ENCODE measurements at places on chromosomes 5 and 9.

DNA sequence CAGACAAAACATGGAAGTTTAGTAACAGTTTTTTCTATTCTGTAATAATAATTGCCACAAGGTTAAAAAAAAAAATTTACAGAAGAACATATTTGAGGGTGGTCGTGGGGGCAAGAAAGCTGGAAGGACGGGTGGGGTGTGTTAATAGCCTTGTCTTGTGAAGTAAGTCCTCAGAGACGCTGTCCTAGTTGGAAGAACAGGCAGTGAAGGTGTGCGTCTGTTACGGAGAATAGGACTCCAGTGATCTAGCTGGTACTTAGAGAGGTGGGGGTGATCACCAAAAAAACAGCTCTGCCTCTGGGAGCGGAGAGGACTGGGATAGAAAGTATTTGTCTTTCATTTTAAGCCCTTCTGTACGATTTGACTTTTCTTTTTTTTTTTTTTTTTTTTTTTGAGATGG lies 17.7 kb downstream of the ABL1 start:
- peaks cover 31% of the 10 kb centered on the region for H3K4me1 ChIP-seq
- no peaks in the 10 kb centered on the region for H3K27me3 ChIP-seq
- peaks cover 2% of the 10 kb centered on the region for H3K36me3 ChIP-seq
- H3K27ac ChIP-seq, result no peak overlapping the region

DNA sequence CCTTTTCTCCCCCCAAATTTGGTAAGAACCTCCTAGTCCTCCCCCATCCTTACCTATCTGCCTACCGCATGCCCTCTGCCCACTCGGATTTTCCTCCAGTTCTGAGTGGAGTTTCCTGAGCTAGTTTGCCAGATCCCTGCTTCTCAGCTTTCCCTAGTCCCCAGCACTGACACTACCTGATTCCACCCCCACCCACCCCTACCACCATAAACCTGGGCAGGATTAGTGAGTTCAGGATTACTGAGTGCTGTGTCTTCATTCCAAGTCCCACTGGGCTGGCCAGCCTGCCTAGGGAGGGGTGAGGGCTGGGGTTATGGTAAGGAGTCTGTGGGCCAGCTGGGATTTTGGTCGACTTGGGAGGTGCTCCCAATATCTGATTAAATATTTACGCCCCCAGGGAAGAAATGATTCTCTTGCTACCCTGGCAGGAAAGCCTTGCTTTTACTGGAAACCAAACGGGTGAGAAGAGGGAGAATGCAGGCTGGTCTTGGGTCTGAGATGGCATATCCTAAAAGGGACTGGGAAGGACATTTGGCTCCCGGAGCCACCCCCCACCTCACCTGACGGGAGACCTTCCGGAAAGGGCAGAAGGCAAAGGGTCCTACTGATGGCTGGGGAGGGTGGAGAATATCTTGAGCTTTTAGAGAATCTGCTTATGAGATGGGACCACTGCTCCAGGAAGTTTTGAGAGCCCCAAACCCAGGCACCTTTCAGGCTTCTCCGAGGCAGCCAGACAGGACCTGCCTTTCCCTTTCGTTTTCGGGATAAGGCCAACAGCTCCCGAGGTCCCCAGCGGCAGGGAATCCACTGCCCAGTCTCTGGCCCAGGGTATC lies 3.7 kb downstream of the PITX1 start:
- H3K27ac ChIP-seq, result peak overlapping the region; percentile 92
- H3K4me3 ChIP-seq, result peak overlapping the region; percentile 96
- peaks cover 24% of the 10 kb centered on the region for H3K4me1 ChIP-seq
- no peaks in the 10 kb centered on the region for H3K27me3 ChIP-seq
- peaks cover 4% of the 10 kb centered on the region for H3K36me3 ChIP-seq
- no peak for DNase-seq

DNA sequence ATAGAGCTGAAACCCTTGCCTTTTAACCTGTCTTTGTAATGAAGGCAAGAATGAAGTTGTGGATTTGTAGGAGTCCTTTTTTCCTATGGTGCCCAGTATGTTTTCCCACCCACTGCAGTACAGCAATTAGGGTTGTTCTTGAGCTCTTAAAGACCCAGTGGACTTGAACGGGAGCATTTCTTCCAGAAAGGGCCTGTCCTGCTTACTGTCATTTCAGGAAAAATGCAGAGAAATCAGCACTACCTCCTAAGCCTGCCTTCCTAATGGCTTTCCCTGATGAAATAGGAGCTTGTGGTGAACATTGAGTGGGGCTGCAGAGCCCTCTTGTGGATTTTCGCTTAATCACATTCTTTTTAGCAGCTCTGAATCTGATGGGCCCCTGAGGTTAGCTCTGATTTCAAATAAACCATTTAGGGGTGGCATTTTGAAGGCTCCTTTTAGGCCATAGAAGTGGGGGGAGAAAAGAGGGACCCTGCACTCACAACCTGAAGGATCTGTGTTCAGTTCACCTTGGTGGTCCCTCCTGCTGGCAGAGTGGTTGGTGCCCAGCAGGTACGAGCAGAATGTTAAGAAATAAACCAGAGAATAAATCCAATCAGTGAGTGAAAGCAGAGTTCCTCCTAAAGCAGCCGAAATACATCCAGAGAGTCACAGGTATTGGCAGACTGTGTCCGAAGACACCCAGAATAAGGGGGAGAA lies 188.0 kb upstream of the KLF9 start:
- no peaks in the 10 kb centered on the region for H3K27me3 ChIP-seq
- no peaks in the 10 kb centered on the region for H3K4me1 ChIP-seq
- H3K36me3 ChIP-seq, result no peaks in the 10 kb centered on the region
- peak; percentile 39 for DNase-seq

DNA sequence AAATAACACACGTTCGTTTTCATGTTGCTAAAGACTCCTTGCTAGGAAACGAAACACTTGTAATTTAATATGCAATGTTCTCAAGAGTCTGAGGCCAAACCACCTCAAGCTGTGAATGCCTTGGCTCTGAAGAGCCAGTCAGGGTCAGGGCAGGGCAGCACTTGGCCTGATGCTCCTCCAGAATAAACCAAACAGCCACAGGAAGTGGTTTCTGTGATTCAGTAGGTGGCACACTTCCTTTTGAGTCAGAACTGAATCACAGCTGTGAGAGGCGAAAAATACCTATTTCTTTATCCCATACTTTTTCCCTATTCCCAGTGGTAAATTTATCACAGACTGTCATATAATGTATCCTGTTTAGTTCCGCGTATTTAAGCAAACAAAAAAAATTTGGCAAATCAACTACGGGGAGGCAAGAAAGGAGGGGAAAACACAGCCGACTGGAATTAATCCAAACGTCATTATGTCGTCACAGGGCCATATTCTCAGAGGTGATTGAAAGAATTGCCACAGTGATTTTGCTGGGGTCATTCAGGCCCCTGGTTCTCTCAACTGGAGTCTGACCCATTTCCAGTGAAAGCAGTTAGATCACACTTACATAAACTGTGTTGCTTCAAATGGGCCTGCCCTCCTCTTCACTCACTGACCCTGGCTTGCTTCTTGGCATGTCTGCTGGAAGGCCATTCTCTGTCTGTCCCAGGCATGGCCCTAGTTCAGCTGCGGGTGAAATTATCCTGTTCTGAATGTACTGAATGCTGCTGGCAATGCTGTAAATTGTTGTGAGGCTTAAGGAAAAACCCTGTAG lies 71.2 kb downstream of the ARRDC3 start:
- peak overlapping the region; percentile 91 for H3K27ac ChIP-seq
- peaks cover 42% of the 10 kb centered on the region for H3K4me1 ChIP-seq
- H3K27me3 ChIP-seq, result no peaks in the 10 kb centered on the region
- H3K4me3 ChIP-seq, result no peak overlapping the region
- H3K36me3 ChIP-seq, result no peaks in the 10 kb centered on the region

GRCh38 chr5:56569076-56569475 lies 246.3 kb upstream of the MAP3K1 start:
- H3K36me3 ChIP-seq, result no peaks in the 10 kb centered on the region
- H3K27ac ChIP-seq, result no peak overlapping the region
- no peak overlapping the region for H3K4me3 ChIP-seq

GRCh38 chr5:176597417-176598389 lies 12.3 kb downstream of the GPRIN1 start:
- H3K36me3 ChIP-seq, result no peaks in the 10 kb centered on the region
- H3K27me3 ChIP-seq, result no peaks in the 10 kb centered on the region
- H3K4me3 ChIP-seq, result no peak overlapping the region
- no peak overlapping the region for H3K27ac ChIP-seq
- DNase-seq, result no peak

DNA sequence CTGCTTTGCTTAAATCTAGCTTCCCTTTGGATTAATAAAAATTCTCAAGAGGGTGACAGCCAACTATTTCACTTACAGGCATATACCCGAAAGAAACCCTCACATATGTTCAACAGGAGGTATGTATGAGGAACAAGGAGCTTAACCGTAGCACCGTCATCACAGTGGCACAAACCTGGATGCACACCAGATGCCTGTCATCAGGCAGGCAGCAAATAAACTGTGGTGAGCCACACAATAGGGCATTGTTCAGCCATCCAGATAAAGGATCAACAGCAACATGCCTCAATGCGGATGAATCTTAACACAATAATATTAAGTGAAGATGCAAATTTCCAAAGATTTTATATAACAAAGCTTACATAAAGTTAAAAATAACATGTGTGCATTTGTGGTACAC lies 5.5 kb upstream of the TNFSF15 start:
- no peak overlapping the region for H3K27ac ChIP-seq
- H3K4me3 ChIP-seq, result no peak overlapping the region
- no peaks in the 10 kb centered on the region for H3K4me1 ChIP-seq
- H3K27me3 ChIP-seq, result no peaks in the 10 kb centered on the region
- no peak for DNase-seq

- H3K27me3 ChIP-seq, result no peaks in the 10 kb centered on the region
- DNase-seq, result no peak
- H3K27ac ChIP-seq, result no peak overlapping the region
- no peaks in the 10 kb centered on the region for H3K36me3 ChIP-seq
These were observed 320.6 kb upstream of the BRINP1 start for GRCh38 chr9:119689879-119690278.

GRCh38 chr5:124920909-124921666 lies 174.6 kb upstream of the ZNF608 start:
- H3K4me3 ChIP-seq, result no peak overlapping the region
- no peaks in the 10 kb centered on the region for H3K36me3 ChIP-seq
- H3K4me1 ChIP-seq, result peaks cover 7% of the 10 kb centered on the region

GRCh38 chr9:35395076-35395705 lies 94.7 kb upstream of the RUSC2 start:
- no peak for DNase-seq
- no peak overlapping the region for H3K27ac ChIP-seq
- no peak overlapping the region for H3K4me3 ChIP-seq
- no peaks in the 10 kb centered on the region for H3K36me3 ChIP-seq
- no peaks in the 10 kb centered on the region for H3K27me3 ChIP-seq

All from Panc1 (cell line).